GM12878 (cell line): ENCODE measurements at places on chromosomes 2 and 18.
A peak's percentile ranks its signal among the peaks of the same experiment; 100 is the strongest.

DNA sequence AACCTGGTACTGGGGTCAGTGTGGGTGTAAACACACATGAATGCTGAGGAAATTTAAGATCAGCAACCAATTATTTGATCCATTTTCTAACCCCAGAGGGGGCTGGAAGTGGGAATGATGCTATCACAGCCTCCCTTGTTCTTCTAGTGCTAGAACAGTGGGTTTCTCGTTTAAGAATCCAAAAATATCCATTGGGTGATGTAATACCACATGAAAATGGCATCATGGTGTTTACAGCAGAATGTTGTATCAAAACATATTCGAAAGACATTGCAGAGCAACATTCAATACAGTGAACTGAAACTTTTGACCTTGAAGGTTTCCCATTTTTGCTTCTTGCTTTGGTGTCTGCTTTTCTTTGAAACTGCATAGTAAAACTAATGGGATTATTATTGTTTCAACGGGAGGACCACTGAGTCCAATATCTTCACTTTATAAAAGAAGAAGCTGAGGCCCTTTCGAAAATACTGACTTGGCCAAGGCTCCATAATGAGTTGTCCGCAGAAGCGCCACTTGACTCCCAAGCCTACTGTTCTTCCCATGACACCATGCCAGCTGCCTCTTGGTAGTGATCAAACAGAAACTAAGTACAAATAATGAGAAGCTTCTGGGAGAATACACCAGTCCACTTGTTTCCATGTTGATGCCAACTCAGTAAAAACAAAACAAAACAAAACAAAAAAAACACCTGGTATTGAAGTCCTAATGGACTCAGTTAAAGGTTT, 106.1 kb downstream of the COLEC12 start:
- no peaks in the 10 kb centered on the region for H3K36me3 ChIP-seq
- no peak overlapping the region for H3K4me3 ChIP-seq
- no peak for DNase-seq
- no peak overlapping the region for H3K27ac ChIP-seq
- H3K27me3 ChIP-seq = no peaks in the 10 kb centered on the region; the same call in none of the 2 replicates
- no peaks in the 10 kb centered on the region for H3K4me1 ChIP-seq

- no peak for DNase-seq
- no peaks in the 10 kb centered on the region for H3K27me3 ChIP-seq
- no peaks in the 10 kb centered on the region for H3K36me3 ChIP-seq
- no peaks in the 10 kb centered on the region for H3K4me1 ChIP-seq
Measured at GRCh38 chr2:34547900-34548299, 948.8 kb upstream of the FAM98A start.

- no peaks in the 10 kb centered on the region for H3K4me1 ChIP-seq
- H3K4me3 ChIP-seq = no peak overlapping the region
- H3K36me3 ChIP-seq = no peaks in the 10 kb centered on the region
- H3K27ac ChIP-seq = no peak overlapping the region
- DNase-seq = no peak
- no peaks in the 10 kb centered on the region for H3K27me3 ChIP-seq
Measured at GRCh38 chr2:44680983-44681531, 260.4 kb upstream of the SIX3 start.

- no peaks in the 10 kb centered on the region for H3K4me1 ChIP-seq
- no peak overlapping the region for H3K4me3 ChIP-seq
- no peaks in the 10 kb centered on the region for H3K36me3 ChIP-seq
- no peak for DNase-seq
Measured at GRCh38 chr18:44601447-44601846, 79.2 kb upstream of the SETBP1 start.

DNA sequence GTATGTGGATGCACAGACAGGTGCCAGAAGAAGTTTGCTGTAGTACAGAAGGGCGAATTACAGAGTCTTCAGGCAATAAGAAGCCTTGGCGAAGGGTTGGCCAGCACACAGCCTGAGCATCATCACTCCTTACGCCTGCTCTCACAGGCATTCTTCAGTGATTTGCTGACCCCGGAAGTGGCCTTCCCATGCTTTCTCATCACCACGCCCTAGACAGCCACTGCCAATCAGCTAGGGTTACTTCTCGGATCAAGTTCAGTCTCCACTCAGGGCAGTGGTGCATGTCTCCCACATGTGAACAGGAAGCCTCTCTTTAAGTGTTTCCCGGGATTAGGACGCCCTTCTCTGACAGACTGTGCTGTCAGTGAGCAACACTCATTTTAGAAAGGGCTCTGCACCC, 81.8 kb downstream of the C1QL2 start:
- no peaks in the 10 kb centered on the region for H3K36me3 ChIP-seq
- H3K27ac ChIP-seq = no peak overlapping the region
- no peaks in the 10 kb centered on the region for H3K4me1 ChIP-seq
- DNase-seq = no peak
- H3K4me3 ChIP-seq = no peak overlapping the region
- H3K27me3 ChIP-seq = no peaks in the 10 kb centered on the region; the same call in 1 of the 2 replicates

DNA sequence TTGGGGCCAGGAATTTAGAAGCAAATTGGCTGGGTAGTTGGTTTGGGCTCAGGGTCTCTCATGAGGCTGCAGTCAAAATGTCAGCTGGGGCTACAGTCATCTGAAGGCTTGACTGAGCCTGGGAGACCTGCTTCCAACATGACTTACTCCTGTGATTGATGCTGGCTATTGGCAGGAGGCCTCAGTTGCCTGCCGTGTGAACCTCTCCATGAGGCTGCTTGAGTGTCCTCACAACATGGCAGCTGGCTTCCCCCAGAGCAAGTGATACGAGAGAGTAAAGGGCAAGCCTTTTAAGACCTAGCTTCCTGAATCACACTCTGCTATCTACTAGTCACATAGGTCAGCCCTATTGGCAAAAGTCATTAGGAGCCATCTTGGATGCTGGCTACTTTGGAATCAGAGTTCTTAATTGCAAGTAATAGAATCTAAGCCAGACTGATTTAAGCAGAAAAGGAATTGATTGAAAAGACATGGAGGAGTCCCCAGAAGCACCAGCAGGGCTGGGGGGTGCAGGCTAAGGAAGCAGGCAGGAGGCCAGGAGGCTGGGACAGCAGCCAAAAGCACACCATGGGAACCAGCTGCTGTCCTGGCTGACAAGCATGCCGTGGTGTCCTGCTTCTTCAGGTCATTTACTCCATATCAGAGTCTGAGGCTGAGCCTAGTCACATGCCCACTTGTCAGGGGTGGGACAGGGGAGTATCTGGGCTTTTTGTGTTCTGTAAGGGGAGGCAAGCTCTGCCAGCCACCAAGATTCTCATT, 7.8 kb upstream of the GIGYF2 start:
- H3K4me3 ChIP-seq = no peak overlapping the region
- no peak for DNase-seq
- no peak overlapping the region for H3K27ac ChIP-seq
- no peaks in the 10 kb centered on the region for H3K4me1 ChIP-seq
- H3K27me3 ChIP-seq = no peaks in the 10 kb centered on the region

- no peak for DNase-seq
- H3K36me3 ChIP-seq = no peaks in the 10 kb centered on the region; the same call in 1 of the 2 replicates
- H3K27ac ChIP-seq = no peak overlapping the region
- no peak overlapping the region for H3K4me3 ChIP-seq
- H3K27me3 ChIP-seq = no peaks in the 10 kb centered on the region
- H3K4me1 ChIP-seq = no peaks in the 10 kb centered on the region
Measured at GRCh38 chr2:149084924-149085795, 46.7 kb downstream of the LYPD6B start.

- no peak overlapping the region for H3K27ac ChIP-seq
- H3K36me3 ChIP-seq = no peaks in the 10 kb centered on the region
- H3K4me3 ChIP-seq = no peak overlapping the region
- H3K4me1 ChIP-seq = peaks cover 12% of the 10 kb centered on the region
Measured at GRCh38 chr18:58900015-58900649, 35.5 kb downstream of the ZNF532 start.

DNA sequence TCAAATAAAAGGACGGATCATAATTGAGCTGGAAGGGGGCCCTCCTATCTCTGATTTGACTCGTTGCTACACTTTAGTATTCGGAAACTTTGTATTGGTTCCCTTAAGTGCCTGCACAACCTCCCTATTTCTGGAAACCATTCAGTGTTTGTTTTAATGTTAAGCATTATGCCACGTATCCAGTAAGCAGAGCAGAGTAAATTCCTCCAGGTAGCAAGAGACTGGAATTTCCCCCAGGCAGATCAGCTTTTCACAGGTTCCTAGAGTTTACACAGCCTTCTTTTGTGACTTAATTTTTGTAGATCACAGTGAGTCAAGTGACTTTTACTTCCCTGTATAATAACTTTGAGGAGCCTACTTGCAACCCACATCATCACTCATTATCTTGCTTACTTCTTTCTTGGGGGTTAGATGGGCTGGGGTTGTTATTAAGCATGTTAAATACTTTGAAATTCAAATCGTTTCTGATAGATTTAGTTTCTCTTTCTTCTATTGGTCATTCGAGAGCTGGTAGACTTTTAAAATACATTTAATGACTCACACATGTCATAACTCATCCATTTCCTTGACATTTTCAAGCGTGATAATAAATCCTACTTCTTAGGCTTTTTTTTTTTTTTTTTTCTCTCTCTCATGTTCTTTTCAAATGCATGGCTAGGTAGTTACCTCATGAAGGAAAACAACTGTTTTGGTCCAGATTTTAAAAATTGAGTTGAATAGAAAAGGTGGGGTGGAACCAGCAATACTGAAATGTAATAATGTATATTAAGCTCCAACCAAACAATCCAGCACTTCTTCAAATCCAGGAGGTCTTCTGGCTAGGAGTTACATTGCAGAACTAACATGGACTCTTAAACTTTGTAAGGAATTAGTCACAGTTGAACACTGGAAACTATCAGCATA, 219.3 kb downstream of the NEDD4L start:
- no peak overlapping the region; the same call in 1 of the 2 replicates for H3K27ac ChIP-seq
- no peaks in the 10 kb centered on the region for H3K4me1 ChIP-seq
- H3K4me3 ChIP-seq = no peak overlapping the region
- DNase-seq = no peak
- no peaks in the 10 kb centered on the region for H3K36me3 ChIP-seq

DNA sequence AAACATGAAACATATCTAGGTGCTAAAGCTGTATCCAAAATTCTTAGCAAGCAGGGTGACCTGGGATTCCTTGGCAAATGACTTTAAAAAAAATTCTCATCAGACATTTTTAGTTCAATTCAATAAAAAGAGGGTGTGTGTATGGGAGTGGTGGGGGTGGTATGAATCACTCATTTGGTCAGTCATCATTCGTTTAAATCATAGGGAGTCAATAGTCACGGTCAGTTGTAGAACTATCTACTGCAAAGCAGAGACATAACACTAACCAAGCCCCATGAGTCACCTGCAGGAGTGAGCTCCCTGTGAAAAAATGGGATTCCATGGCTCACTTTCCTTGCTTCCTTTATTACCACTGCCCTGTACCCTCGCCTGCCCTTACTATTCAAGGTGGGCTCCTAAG, 380.6 kb upstream of the TCF4 start:
- no peak overlapping the region for H3K4me3 ChIP-seq
- DNase-seq = no peak
- no peak overlapping the region for H3K27ac ChIP-seq
- no peaks in the 10 kb centered on the region for H3K36me3 ChIP-seq

GRCh38 chr2:184680825-184681224, 82.5 kb downstream of the ZNF804A start:
- no peak overlapping the region for H3K27ac ChIP-seq
- H3K4me1 ChIP-seq = no peaks in the 10 kb centered on the region
- H3K27me3 ChIP-seq = no peaks in the 10 kb centered on the region
- no peak overlapping the region for H3K4me3 ChIP-seq
- no peak for DNase-seq
- H3K36me3 ChIP-seq = no peaks in the 10 kb centered on the region

DNA sequence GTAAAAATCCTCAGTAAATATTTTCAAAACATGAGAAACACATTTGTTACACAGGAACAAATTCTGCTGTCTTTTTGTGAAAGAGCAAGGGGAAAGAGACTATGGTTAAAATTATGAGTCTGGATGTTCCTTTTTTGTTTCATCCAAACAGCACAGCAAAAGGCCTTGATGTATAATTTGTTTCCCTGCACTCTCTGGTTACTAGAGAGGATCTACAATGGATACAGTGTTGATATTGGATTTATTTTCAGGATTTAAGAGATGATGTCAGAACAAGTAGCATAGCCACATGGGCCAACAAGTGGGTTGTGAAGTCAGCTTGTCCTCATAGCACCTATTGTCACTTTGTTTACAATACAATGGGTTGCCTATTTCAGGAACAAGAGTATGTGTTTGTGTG, 11.3 kb upstream of the ERBB4 start:
- no peaks in the 10 kb centered on the region for H3K27me3 ChIP-seq
- no peaks in the 10 kb centered on the region for H3K4me1 ChIP-seq
- no peaks in the 10 kb centered on the region for H3K36me3 ChIP-seq
- no peak overlapping the region for H3K27ac ChIP-seq

- H3K27ac ChIP-seq = no peak overlapping the region
- H3K4me1 ChIP-seq = no peaks in the 10 kb centered on the region
- no peaks in the 10 kb centered on the region for H3K36me3 ChIP-seq
Measured at GRCh38 chr18:6650747-6651146, 78.8 kb upstream of the ARHGAP28 start.

GRCh38 chr18:58303363-58303762, 259.3 kb downstream of the NEDD4L start:
- no peak overlapping the region for H3K4me3 ChIP-seq
- no peaks in the 10 kb centered on the region for H3K36me3 ChIP-seq
- no peak for DNase-seq
- H3K4me1 ChIP-seq = peaks cover 13% of the 10 kb centered on the region
- H3K27me3 ChIP-seq = no peaks in the 10 kb centered on the region
- H3K27ac ChIP-seq = peak overlapping the region; percentile 8; the same call in 1 of the 2 replicates

GRCh38 chr18:61852496-61852895, 40.3 kb downstream of the RNF152 start:
- H3K27ac ChIP-seq = no peak overlapping the region
- DNase-seq = no peak
- no peaks in the 10 kb centered on the region for H3K36me3 ChIP-seq
- H3K4me3 ChIP-seq = no peak overlapping the region

GRCh38 chr2:55581435-55581834, 36.0 kb downstream of the PPP4R3B start:
- no peak for DNase-seq
- no peak overlapping the region for H3K4me3 ChIP-seq
- H3K4me1 ChIP-seq = no peaks in the 10 kb centered on the region
- H3K27ac ChIP-seq = no peak overlapping the region
- no peaks in the 10 kb centered on the region for H3K36me3 ChIP-seq

- H3K27me3 ChIP-seq = no peaks in the 10 kb centered on the region
- H3K36me3 ChIP-seq = no peaks in the 10 kb centered on the region
- no peak for DNase-seq
- no peaks in the 10 kb centered on the region for H3K4me1 ChIP-seq
Measured at GRCh38 chr2:184294831-184295230, 303.5 kb upstream of the ZNF804A start.

DNA sequence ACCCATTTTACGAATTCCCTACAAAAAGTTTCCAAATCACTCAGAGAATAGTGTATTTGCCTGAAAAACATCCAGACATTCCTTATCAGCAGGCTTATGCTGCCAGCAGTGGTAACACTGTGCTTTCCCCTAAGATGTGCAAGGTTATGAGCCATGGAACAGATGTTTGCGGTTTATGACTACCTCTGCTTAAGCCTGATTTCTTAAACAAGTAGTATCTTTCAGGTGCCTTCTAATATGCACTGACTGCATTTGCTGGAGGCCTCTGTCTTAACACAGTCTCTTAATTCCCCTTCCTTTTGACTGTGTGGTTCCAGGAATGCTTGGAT, 54.8 kb downstream of the CDC42EP3 start:
- DNase-seq = no peak
- H3K4me1 ChIP-seq = peaks cover 17% of the 10 kb centered on the region
- H3K27ac ChIP-seq = peak overlapping the region; percentile 72
- H3K4me3 ChIP-seq = no peak overlapping the region
